KBM-7 (cell line): ENCODE measurements at places on chromosomes 3 and 15.

- no peak for DNase-seq
Observed at GRCh38 chr3:170057550-170057949, 19.8 kb downstream of the GPR160 start.

- no peak for DNase-seq
Observed at GRCh38 chr3:125513490-125514115, 6.4 kb downstream of the SNX4 start.

- DNase-seq = no peak
Observed at GRCh38 chr3:63429905-63430304, 151.8 kb downstream of the SYNPR start.

- DNase-seq = no peak
Observed at GRCh38 chr3:9231471-9231870, 18.0 kb downstream of the SRGAP3 start.

- DNase-seq = peak; percentile 78
Observed at GRCh38 chr15:52021128-52021671, 2.2 kb downstream of the MAPK6 start.

GRCh38 chr3:56622381-56622780 lies 60.7 kb downstream of the TASOR start:
- no peak for DNase-seq

DNA sequence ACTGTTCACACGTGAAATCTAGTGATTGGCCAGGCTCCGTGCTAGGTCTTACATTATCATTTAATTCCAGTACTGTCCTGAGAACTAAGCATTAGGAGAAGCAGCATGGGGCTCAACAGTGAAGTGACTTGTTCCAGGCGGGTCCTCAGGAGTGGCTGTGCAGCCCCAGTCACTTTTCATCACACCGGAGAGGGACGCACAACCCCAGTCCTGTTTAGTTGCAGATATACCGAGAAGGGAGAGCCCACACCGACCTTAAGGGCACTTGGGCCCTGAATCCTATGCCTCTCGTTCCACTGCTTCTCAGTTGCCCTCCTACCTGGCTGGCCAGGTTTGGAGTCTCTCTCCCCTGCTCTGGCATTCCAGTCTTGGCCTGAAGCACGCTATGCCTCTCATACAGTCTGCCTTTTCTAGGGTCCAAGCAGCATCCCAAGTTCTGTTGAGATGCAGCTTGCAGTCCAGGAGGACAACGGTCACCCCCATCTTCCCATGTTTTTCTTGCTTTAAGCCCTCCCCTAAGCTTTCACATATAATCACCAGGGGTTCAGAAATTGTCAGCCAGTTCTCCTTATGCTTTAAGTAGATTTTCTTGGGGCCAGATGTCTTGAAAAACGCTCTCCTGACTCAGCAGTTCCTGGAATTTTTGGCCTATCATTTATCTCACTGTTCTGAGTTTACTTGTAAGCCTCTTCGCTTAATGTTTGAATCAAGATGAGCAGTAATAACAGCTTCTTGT lies 10.1 kb downstream of the FAM131A start:
- DNase-seq = no peak

- DNase-seq = no peak
Observed at GRCh38 chr15:76912430-76912829, 7.3 kb upstream of the SCAPER start.

- DNase-seq = no peak
Observed at GRCh38 chr3:71228156-71228866, 355.2 kb downstream of the FOXP1 start.

DNA sequence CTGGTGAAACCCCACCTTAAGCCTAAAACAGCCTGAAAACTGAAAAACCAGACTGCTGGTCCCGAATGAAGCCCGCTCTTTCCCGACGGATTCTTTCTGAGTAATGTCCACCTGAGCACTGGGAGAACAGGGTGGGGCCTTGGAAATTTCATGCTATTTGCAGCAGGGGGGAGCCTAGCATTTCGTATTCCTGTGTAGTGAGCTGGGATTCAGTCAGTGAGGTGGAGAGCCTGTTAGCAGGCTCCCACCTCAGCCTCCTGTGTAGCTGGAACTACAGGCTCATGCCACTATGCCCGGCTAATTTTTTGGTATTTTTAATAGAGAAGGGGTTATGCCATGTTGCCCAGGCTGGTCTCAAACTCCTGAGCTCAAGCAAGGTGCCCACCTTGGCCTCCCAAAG lies 74.7 kb downstream of the CMTM8 start:
- DNase-seq = no peak

DNA sequence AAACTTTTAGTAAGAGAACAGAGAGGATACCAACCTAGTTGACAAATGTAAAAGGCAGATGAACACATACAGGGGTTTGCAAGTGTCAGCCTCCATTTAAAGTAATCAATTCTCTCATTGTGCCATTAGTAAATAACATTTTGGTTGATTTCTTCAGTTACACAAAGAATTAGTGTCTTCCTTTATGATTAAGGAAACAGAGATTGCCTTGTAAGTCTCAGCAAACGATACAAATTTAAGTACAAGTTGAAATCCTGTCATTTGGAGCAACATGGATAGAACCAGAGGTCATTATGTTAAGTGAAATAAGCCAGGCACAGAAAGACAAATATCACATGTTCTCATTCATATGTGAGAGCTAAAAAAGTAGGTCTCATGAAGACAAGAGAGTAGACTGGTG lies 26.1 kb downstream of the MYO5A start:
- no peak for DNase-seq

DNA sequence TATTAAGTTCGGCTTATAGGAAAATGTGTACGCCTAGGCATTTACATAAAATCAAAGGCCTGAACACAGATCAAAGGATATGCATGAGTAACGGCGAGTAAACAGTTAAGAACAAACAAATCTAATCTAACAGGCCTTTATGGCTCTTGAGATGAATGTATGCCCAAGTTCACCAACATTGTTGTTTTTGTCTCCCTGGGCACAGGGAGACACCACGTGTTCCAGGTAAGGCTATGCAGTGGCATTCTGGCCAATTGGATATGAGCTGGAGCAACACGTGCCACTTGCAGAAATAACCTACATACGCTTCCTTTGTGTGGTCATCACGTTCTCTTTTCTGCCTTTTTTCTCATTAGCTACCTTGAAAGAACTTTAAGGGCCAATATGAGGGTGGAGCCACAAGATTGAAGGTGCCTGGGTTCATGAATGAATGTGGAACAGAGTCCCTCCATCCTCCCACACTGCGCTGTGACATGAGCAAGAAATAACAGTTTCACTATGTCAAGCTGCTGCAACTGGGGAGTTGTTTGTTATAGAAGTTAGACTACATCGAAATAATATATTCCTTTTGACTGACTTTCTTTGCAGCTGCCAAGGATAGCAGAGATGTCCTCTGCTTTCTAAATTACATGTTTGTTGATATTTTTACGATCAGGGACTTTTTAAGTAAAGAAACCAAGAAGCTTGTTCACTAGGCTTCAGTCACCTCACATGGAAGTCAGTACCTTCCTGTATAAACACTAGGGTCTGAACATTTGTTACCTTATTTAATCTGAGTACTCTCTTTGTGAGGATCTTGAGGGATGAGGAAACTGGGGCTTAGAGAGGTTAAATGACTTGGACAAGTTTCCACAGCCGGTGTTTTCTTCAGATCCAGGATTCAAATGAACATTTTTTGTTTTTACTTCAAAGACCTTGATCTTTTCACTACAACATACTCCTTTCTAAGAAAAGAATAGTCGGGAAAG lies 427.5 kb upstream of the TBL1XR1 start:
- DNase-seq = no peak

DNA sequence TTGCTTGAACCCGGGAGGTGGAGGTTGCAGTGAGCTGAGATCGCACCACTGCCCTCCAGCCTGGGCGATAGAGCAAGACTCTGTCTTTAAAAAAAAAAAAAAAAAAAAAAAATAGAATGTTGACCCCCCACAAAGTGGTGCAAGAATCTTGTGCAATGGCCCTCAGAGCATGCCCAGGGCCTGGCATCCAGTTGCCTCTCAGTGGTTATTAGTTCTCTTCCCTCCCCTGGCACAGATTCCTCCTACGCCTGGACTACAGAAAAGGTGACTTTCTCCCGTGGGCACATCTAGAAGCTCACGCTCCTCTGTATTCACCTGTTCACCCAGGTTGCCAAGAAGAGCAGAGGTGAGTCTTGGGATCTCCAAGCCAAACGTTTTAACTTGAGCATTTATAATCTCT lies 36.7 kb downstream of the ACSBG1 start:
- no peak for DNase-seq

DNA sequence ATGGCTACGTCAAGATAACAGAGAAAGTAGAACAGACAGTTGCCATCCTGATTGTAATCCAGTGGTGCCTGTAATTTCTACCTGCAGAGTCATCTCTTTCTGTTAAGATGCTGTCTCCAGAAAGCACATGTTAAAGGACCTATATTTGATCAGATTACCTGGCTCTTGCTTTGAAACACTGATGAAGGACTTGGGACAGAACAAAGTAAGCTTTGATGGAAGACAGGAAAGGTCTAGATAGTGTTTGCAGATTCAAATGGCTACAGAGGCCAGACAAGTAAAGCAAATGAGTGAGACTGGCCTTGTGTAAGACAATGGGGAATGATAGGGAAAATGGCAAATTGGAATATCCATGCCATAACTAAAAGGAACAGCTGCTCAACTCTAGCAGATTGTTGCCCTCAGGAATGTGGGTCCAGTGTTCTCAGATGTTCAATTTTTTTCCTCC lies 1.8 kb upstream of the GSK3B start:
- DNase-seq = no peak

- peak; percentile 28 for DNase-seq
Observed at GRCh38 chr3:87145553-87145952, 81.6 kb upstream of the CHMP2B start.

- DNase-seq = peak; percentile 71
Observed at GRCh38 chr15:68278595-68279405, 1.3 kb downstream of the FEM1B start.

- peak; percentile 28 for DNase-seq
Observed at GRCh38 chr3:188589071-188589470, 435.1 kb downstream of the LPP start.

DNA sequence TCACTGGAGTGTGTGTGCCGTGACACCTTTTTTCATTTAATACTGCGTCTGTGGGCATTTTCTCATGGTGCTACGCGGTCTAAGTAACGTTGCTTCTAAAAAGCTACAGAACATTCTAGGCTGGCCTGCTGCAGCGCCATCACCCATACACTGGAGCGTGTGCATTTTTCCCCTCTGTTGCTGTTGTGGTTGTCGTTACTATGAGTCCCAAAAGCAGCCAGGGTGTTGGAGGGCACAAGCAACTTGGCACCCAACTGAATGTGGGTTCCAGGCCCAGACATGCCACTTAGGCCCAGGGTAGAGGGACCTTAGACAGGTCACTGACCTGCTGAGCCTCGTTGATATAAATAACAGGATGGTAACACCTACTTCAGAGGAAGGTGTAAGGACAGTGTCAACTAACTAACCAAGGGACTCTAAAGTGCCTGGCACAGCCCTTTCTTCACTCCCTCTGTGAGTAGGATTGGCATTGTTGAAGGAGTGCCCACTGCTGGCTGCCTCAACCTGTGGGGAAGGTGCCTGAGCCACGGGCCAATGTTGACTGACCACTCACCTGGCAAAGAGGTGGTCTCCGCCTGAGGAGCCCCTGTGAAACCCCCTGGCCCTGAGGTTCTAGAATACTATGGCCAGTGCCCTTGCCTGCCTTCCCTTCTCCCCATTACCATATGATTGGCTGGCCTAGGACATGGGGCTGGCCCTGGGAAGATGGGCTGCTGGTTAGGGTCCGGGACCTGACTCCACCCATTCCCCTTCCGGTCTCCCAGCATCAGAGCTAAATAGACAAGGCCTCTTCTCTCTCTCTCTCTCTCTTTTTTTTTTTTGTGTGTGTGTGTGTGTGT lies 3.5 kb downstream of the CSK start:
- no peak for DNase-seq

- peak; percentile 35 for DNase-seq
Observed at GRCh38 chr3:94115482-94115881, 52.6 kb downstream of the NSUN3 start.
